ENCODE measurements at places on chromosomes 2 and 18.

DNA sequence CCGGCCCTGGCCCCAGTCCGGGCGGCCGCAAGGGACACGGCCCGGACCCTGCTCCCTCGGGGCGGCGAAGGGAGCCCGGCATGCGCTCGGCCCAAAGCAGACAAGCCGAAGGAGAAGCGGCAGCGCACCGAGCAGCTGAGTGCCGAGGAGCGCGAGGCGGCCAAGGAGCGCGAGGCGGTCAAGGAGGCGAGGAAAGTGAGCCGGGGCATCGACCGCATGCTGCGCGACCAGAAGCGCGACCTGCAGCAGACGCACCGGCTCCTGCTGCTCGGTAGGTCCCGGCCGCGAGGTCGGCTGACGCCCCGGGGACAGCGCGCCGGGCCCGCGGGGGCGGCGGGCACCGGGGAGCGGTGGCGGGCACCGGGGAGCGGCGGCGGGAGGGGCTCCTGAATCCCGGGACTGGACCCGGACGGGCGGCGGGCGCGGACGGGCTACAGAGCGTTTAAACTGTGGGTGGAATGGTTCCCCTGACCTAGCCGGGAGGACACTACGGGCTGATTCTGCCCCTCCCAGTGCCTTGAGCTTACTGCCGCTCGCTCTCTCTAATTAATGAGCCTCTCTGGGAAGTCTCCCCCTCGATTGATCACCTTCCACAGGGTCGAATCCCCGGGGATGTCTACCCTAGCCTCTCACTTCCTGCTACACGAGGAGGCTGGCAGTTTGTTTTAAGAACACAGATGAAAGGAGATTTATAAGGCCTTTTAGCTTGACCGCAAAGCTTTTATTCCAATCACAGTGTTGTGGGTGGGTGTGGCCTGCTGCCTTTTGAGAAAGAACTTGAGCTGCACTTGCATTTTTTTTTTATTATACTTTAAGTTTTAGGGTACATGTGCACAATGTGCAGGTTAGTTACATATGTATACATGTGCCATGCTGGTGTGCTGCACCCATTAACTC, 853 bp downstream of the GNAL start:
- no peak for DNase-seq

GRCh38 chr2:70560040-70560439, 6.4 kb upstream of the TGFA start:
- DNase-seq: no peak

DNA sequence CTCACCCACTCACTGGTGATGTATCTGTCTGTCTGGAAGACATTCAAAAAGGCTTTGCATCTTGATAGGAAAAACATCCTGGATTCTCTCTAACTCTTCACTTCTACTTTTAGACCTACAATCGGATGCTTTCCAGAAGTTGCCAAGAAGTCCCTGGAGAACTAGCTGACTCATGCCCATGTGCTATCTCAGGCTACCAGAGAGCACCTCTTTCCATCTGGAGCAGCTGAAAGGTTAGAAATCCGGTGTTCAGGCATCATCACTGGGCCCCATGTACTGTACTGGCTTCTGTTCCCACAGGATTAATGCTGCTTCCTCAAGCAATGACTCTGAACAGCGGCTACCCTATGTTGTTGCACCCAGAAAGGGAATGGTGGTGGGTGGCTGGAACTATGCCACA, 259.0 kb downstream of the NBAS start:
- DNase-seq: peak; percentile 27

GRCh38 chr2:69138247-69138772, 125.3 kb downstream of the ANTXR1 start:
- peak; percentile 34 for DNase-seq

- no peak for DNase-seq
These were observed 49.7 kb downstream of the ARL4C start for GRCh38 chr2:234447189-234447588.

DNA sequence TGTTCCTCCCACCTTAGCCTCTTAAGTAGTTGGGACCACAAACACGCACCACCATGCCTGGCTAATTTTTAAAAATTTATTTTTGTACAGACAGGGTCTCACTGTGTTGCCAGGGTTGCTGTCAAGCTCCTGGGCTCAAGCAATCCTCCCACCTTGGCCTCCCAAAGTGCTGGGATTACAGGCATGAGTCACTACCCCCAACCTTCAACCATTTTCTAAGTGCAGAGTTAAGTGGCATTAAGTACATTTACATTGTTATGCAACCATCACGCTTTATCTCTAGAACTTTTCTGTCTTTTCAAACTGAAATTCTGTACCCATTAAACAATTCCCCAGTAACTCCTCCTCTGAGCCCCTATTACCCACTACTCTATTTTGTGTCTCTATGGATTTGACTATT, 45.9 kb upstream of the AFF3 start:
- no peak for DNase-seq

GRCh38 chr18:33541316-33541715, 36.7 kb upstream of the ASXL3 start:
- DNase-seq: no peak

- DNase-seq: no peak
These were observed 23.7 kb downstream of the TIMM21 start for GRCh38 chr18:74171910-74172606.

DNA sequence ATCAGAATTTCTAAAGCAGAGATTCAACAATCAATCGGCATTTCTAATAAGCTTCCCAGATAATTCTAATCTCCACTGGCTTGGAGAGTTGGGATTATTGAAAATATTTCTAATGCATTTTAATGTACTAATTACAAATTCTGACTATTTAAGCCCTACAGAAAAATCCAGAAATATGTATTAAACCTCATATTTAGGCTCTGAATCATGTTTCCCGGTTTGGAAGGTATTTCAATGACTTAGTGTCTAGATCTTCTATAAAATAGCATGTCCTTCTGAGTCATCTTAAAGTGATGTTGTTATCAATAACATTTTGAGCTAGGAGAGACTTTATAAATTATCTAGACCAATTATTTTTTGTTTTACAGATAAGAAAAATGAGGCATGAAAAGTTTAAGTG, 258.8 kb upstream of the NRXN1 start:
- DNase-seq: no peak

DNA sequence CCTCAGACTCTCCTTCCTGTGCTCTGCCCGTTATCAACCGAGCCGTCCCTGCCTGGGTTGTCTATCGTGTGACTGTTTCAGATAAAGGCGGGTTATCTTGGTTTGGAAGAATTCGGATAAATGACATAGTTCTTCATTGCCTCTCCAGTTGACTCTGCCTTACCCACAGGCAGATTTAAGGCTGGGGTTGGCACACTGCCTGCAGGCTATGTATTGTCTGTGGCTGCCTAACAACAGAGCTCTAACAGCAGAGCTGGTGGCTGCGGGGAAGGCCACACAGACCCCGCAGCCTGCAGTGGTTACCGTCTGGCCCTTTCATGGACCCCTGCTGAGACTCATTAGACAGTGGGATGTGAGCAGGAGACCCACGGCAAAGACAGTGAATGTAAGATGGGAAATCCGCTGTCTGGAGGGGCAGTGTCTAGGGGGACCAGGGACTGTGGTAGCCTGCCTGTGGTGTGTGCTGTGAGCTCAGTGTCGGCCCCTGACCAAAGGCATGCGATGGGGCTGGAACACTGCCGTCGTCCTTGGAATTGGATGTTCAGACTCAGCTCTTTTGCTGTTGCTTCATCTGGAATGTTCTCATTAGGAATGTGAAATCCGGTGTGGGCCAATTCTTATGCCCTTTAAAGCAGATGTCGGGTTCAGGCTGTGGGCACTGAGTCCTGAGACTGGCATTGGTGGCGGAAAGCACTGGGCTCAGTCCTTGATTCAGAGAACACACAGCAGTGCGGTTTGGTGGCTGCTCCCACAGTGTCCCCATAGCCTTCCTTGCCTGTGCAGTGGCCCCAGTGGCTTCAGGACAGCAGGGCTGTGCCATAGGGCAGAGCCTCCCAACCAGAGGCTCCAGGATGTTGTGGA, 44.5 kb downstream of the SH3RF3 start:
- peak; percentile 76 for DNase-seq

DNA sequence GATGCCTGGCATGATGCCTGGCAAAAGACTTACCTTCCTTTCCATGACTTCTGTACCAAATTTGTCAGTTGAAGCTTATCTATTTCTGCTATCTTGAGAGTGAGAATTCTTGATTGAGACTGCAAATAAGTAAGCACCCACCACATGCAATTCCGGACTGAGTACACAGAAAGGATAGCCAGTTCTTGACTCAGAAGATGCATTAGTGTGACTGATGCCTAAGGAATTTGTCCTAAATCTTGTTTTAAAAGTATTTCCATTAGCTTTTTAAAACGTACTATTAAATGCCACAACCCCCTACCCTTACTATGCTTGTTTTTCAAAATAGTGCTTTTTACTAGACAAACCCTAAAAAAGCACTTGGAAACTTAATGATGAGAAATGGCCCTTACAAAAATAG, 545 bp downstream of the MPP4 start:
- peak; percentile 41 for DNase-seq

DNA sequence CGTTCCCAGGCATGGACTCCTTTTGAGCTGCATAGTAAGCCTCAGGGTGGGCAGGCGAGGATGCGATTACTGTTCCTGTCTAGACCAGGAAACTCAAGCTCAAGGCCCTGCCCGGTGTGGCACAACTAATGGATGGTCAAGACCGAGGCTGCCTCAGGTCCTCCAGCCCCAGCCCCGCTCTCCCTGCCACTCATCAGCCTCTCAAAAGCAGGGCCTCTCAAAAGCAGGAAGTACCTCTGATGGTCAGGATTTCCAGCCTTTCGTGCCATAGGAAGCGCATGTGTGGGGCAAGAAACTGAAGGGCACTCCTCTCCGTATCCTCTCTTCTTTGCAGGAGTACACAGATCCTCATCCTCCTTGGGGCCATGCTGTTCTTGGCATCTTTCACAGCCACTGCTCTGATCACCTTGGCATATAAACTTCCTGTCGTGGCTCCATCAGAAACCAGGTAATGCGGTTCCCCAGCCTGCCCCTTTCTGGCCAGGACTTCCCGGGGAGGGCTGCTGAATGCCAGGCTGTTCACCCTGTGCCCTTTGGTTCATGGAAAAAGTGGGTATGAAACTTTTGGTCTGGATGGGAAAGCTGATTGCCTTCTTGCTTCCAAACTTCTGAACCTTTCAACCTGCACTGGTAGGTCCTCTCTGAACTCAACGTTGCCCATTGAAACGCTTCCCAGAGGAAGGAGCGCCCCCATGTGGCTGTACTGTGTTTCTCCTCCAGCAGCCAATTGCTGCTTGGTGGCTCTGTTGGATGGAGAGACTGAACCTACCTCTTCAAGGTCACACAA, 82.8 kb upstream of the SEC11C start:
- DNase-seq: peak; percentile 46

GRCh38 chr18:10526561-10526949, 728 bp downstream of the NAPG start:
- no peak for DNase-seq

DNA sequence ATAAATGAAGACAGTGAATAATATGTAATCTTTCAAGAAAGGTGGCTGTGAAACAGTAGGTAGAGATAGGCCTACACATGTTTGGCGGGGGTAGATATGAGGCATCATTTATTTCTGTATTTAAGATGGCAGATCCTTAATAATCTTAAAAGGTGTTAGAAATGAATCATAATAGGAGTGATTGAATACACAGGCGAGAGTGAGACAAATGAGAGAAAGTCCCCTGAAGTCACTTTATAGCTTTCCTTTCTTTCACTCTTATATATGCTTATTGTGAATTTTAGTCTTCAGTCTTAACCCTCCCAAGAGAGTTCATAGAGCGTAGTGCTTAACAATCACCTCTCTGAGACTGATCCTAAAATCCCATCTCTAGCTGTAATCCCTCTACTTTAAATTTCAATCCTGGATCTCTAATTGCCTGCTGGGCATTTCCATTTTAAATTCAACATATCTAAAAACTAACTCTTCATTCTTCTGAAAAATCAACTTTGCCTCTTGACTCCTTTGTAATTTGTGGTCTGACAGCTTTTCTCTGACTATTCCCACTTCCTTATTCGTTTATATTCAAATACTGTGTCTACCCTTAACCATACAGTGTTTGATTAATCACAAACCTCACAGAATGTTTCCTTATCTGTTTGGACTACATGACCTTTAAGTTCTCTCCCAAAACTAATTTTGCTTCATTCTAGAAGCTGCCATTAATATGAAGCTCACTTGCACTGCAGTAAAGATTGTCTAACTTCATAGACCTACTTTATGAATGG, 463.7 kb upstream of the FSIP2 start:
- DNase-seq: no peak

DNA sequence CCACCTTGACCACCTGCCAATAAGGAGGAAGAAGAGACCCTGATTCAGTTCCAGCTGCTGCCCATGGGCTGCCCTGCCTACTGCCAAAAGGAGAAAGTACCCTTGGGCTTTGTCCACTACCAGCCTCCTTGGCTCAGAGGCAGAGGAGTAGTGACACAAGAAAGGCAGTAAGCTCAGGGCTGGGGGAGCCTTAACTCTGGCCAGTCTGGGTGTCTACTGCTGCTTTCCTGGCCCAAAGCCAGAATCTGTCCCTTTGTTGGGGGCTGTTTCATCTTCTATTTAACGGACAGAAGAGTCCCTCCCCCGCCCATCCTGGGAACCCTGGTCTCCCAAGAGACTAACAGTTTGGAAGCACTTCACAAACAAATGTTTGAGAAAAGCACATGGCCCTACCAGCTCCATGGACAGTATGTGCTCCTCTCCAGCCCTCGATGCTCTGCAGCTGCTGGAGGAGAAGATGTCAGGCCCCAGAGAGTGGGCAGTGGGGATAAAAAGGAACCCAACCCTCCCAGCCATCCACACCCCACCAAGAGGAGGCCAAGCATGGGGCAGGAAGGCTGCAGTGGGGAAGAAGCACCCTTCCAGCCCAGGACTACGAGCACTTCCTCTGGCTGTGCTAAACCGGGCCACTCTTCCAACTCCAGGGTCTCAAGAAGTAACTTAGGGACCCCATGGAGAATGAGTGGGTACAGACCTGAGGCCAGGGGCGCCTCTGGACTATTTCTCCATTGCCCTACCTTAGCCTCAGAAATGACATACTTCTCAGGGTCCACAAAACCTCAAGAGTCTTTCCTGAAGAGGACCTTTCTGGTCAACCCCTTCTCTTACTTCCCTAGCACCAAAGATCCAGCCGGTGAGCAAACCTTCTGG, 1.2 kb downstream of the ATG9A start:
- no peak for DNase-seq

- DNase-seq: no peak
These were observed 270.8 kb downstream of the ZNF407 start for GRCh38 chr18:74868461-74868860.

- DNase-seq: no peak
These were observed 111.9 kb upstream of the DTNA start for GRCh38 chr18:34598120-34598635.

GRCh38 chr2:171279983-171280790, 119.5 kb upstream of the TLK1 start:
- DNase-seq: no peak

- DNase-seq: peak; percentile 47
These were observed at the start of gene CCDC93 for GRCh38 chr2:118013724-118014491. TSS of gene CCDC93 (minus strand) at chr2:118014070. CDS start at chr2:118013995, 75 bp downstream.

- DNase-seq: no peak
These were observed 1.3 kb downstream of the CYTIP start for GRCh38 chr2:157442636-157443035.

Measured in GM04504 (cell line).